ENCODE measurements at places on chromosomes 4 and X. TPM values are rescaled to one million over a fixed set of nuclear protein-coding genes. Genes with fewer than 3 reads are reported as not detected.
A peak's percentile ranks its signal among the peaks of the same experiment; 100 is the strongest.

- DNase-seq: no peak
Observed at GRCh38 chr4:106297245-106298035, 18.6 kb downstream of the TBCK start.

DNA sequence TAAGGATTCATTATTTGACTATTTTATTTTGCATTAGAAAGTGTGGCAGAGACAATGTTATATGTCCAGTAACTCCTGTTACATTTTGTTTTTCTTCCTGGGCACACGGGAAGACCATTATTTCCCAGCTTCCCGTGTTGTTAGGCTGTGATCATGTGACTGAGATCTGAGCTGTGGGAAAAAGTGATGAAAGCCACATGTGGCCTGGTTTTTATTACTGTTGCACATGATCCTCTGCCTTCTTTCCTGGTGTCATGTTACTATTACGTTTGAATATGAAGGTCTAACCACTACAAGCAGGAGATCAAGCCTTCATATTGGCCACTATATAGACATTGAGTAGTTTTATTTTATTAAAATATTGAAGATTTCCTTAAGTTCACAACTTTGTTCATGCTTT, 28.2 kb upstream of the MID1 start:
- no peak for DNase-seq

DNA sequence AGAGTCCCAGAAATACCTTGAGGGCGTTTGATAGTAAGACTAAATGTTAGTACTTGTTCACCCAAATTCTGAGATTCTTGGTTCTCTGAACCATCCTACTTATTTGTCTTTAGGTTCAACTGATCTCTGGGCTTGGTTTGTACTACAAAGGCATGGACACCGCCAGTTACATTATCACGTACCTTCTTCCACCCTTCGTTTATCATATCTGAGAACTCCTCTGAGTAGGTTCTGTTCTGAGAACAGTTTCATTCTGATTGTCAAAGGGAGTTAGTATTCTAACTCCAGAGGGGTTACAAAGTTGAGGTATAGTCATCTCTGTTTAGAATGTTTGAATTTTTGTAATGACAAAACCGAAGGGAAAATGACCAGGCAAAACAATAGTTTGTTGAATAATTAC, 19.3 kb downstream of the ZFX start:
- no peak for DNase-seq

DNA sequence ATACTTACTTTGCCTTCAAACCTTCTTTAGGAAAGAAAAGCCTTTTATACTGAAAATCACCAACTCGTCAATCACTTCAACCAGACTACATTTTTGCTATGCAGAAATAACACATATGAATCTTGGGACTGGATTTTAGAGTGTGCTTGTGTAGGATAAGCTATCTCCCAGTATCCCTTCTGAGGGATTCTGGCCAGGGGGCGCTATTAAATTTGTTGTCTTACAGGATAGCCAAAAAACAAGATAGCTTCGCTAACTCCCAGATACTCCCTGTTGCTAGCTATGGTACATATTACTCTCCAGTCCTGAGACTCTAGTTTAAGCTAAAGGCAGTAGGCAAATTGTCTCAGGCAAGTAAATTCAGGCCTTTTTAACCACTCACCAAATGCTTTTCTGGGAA, 167.2 kb downstream of the LHFPL1 start:
- DNase-seq: no peak

DNA sequence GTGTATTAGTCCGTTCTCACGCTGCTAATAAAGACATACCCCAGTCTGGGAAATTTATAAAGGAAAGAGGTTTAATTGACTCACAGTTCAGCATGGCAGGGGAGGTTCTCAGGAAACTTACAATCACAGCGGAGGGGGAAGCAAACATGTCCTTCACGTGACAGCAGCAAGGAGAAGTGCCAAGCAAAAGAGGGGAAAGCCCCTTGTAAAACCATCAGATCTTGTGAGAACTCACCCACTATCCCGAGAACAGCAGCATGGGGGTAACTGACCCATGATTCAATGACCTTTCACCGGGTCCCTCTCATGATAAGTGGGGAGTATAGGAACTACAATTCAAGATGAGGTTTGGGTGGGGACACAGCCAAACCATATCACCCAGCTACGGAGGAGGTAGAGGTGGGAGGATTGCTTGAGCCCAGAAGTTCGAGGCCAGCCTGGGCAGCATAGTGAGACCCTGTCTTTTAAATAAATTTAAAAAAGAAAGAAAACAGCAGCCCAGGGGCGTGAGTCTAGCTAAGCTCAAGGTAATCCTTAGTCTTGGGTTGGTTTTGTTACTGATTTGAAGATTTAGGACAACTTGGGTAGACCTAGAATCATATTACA, 46.4 kb upstream of the TMEM131L start:
- no peak for DNase-seq

DNA sequence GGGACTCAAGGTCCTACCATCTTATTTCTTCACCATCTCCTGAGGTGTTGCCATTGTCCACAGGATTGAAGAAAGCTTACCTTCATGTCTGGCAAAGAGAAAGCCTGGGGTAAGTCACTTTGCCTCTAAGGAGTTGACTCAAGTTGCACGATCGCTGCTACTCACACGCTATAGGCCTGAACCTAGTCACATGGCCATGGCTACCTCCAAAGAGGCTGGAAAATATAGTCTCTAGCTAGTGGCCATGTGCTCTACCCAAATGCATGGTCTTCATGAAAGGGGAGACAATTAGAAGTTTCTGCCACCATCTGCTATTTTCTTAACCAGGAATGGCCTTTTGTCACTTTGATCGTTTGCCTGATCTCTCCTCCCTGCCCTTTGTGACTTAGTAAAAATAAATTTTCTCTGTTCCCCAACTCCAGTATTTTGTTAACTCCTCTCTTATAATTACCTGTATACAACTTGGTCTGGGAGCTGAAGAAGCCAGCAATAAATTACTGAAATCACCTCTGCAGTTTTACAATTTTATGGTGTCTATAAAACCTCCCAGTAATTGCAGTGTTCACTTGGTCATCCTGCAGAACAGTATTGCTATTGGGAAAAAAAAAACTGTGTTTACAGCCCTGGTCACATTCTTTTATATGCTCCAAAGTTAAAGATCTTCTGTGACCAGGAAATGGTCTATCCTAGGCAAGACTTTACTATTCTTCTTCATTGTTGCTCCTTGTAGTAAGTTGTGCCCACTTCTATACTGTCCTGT, 126.7 kb upstream of the TSPAN5 start:
- DNase-seq: no peak

DNA sequence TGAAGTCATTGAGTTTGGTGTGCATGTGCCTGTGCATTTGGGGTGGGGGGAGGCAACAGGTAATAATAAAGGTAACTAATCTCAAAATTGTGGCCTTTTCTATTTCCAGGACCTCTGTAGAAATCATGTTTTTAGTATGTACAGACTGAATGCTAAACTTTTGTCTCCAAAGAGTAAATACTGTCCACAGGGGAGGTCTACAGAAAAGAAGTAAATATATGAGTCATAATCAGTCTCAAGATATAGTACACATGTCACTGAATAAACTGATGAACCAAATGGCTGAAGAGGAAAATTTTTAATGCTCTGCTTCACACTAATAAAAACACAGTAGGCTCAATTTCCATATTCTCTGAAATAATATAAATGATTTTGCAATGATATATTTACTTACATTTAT, 440.4 kb upstream of the ZFP42 start:
- DNase-seq: no peak

GRCh38 chr4:150286656-150287055, 208.4 kb downstream of the DCLK2 start:
- DNase-seq: no peak

DNA sequence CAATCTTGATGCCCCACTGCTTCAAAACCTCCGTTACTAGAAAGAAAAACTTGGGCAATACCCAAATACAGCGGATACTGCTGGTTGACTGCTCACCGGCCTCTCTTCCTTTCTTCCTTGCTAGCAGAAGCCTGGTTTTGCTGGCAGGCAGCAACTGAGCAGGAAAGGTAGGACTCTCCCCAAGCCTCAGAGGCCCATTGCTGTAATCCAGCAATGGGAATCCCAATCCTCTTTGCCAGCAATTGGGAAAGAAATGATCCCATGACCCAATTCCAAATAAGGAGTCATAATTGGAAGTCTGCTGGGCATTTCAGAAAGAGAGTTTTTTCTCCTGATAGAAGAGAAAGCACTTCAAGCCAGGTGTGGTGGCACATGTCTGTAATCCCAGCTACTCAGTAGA, 394.5 kb downstream of the BCOR start:
- DNase-seq: no peak

DNA sequence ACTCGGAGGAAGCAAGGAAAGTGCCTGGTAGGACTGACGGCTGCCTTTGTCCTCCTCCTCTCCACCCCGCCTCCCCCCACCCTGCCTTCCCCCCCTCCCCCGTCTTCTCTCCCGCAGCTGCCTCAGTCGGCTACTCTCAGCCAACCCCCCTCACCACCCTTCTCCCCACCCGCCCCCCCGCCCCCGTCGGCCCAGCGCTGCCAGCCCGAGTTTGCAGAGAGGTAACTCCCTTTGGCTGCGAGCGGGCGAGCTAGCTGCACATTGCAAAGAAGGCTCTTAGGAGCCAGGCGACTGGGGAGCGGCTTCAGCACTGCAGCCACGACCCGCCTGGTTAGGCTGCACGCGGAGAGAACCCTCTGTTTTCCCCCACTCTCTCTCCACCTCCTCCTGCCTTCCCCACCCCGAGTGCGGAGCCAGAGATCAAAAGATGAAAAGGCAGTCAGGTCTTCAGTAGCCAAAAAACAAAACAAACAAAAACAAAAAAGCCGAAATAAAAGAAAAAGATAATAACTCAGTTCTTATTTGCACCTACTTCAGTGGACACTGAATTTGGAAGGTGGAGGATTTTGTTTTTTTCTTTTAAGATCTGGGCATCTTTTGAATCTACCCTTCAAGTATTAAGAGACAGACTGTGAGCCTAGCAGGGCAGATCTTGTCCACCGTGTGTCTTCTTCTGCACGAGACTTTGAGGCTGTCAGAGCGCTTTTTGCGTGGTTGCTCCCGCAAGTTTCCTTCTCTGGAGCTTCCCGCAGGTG, 637 bp downstream of the AR start:
- peak; percentile 47 for DNase-seq

DNA sequence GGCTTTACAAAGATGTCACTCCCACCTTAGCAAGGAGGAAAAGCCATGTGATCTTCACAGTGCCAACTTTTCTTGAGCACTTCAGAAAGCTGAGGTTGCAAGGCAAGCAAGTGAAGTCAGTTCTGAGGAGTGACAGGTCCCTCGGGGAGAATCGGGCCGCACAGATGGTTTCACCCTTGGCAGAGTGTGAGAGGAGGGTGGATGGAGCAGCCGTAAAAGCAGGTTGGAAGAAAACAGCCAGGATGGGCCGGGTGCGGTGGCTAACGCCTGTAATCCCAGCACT, 43.6 kb upstream of the TLR3 start:
- DNase-seq: no peak

- peak; percentile 63 for DNase-seq
Observed at GRCh38 chr4:112145790-112146501, 692 bp downstream of the FAM241A start.

DNA sequence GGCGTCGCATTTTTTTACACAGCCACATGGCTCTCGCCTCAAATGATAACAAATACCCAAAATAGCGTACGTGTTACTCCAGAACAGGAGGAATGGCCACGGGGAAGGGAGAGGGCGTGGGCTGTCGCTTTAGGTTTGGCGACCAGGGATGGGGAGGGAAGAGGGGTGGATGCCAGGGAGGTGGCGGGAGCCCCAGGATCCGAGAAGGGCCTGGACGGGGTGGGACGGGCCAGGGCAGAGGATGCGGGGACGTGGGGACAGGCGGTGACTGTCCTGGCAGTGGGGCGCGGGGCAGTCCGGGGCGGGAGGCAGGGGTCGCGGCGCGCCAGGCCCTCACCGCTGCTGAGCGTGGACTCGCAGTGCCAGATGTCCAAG, 631 bp downstream of the TMEM47 start:
- DNase-seq: peak; percentile 40

DNA sequence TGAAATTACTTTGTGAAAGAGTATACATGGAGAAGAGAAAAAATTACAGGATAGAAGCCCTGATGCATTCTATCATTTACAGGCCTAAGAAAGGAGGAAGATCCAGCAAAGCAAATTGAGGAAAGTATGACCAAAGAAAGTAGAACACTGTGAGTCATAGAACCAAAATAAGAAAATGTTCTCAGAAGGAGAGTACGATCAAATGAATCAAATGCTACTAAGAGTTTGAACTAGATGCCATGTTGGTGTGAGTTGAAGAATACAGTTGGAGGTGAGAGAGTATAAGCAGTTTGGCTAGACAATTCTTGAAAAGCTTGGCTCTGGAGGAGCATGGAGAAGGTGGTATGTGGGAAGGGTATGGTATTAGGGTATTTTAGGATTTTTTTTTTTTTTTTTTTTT, 161.8 kb downstream of the RPA4 start:
- DNase-seq: no peak

DNA sequence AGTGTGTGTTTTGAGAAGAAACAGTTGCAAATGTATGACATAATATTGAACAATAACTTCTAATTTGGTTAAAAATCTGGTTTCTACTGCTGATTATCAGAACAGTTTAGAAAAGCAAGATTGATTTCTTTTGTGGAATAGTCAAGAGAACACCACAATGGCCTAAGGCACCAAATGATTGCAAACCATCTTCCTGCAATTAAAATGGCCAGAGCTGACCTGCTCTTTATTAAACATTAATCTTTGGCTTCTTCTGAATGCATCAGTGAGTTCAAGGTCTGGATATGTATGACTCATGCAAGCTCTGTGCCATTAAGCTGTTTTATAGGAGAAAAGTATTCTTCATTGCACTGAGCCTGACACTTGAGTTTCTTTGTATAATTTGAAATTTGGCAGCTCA, 107.8 kb upstream of the PDHA2 start:
- no peak for DNase-seq

DNA sequence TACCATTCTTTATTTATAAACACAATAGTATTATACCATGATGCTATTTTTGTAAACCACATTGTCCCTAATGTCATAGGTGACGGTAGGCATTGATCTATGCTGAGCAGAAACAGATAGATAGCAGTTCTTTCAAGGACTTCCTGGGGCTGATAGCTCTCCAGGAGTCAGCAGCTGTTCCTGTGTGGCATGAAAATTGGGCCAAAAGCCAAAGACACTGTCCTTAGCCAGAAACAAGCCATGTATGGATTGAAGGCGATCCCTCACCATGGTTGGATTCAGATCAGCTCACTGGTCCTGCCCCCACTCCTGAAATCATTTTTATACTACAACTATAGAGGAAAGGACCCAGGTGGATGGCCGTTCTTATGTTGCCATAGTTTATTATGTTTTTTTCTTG, 53.6 kb downstream of the DDX60 start:
- no peak for DNase-seq

- no peak for DNase-seq
Observed at GRCh38 chr4:40702137-40702799, 47.5 kb upstream of the NSUN7 start.

Gene GLRA2
- not detected for total RNA-seq

Gene SLC6A14
- total RNA-seq: 0.05 TPM

Gene DMP1
- not detected for total RNA-seq

Gene SYN1
- 0.15 TPM for total RNA-seq

Gene SYAP1
- total RNA-seq: 26.6 TPM

Gene SEC24B
- 22.0 TPM for total RNA-seq

Gene SLC49A3
- total RNA-seq: 7.6 TPM

Gene NPNT
- total RNA-seq: 2.0 TPM
